IMR-90 (cell line): ENCODE measurements at places on chromosomes 4 and X.

- no peak for DNase-seq
Observed at GRCh38 chr4:43718369-43718768, 730.2 kb downstream of the KCTD8 start.

DNA sequence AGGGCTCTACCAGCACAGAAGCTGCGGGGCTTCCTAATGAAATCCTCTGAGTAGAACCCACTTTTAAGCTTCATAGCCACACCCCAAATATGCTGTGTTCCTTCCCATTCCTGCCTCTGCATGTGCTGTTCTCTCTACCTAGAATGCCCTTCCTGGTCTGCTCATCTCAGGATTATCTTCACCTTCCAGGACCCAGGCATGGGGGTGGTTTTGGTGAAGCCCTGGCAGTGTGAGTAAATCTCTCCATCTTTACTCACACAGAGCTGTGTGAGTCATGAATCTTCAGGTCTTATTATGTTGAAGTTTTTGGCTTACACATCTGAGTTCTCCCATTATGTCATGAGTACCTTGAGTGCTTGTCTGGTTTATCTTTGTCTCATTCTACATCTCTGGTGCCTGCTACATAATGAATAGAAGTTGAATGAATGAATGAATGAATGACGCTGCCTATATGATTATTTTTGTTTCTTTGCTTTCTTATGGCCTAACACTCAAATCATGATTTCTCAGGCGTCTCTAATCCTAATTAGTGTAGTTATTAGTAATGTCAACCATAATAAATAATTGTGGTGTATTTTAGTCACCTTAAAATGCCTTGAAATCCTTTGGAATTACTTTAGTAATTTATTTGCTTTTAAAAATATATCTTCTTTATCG is 41.9 kb downstream of the HADH start:
- peak; percentile 20 for DNase-seq

- peak; percentile 72 for DNase-seq
Observed at GRCh38 chr4:148574502-148574901, 132.3 kb upstream of the NR3C2 start.

DNA sequence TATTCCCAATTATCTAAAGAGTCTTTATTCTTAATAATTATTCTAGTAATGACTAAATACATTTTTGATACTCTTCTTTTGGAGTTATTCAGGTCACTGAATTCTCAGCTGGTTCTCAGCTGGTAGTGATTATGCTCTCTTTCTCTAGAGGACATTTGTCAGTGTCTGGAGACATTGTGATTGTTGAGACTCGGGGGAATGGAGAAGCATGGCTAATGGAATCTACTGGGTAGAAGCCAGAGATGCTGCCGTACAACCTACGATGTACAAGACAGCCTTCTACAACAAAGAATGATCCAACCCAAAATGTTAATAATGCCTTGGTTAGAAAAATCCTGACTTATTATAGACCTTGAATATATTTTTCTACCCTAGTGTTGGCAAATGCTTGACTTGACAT is 149.2 kb upstream of the ANKRD50 start:
- no peak for DNase-seq
